ENCODE measurements at places on chromosomes 11 and 22.

DNA sequence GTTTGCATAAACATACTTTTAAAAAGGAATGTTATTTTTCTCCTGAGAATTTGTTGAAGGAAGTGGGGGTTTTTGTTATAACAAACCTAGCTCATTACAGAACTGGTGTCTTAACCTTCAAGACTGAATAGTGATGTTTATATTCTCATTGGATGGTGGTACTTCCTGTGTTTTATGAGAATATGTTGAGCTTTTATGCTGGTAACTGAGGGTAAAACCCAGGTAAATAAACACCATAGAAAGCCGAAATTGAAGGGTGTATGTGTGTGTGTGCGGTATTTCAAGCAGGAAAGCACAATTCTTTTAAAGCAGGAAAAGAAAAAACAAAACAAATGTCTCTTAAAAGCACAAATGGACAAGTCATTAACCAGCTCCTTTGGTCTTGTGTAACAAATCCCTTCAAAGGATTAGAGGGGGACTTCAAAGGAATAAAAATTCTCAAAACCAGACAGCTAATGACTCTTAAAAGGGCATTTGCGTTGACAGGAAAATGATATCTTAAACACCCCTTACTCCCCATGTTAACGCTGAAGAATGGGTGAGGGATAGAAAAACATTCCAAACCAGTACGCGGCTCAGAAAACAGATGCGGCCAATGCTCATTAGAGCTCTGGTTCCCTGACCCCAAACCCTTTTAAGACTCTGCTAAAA, 23.8 kb downstream of the LMO2 start:
- DNase-seq: no peak

- no peak for DNase-seq
Measured at GRCh38 chr11:3014057-3014938, 22.2 kb upstream of the NAP1L4 start.

GRCh38 chr11:128572965-128573364, 14.4 kb downstream of the ETS1 start:
- no peak for DNase-seq

GRCh38 chr11:130217133-130218031, 57.8 kb downstream of the ST14 start:
- no peak for DNase-seq

- no peak for DNase-seq
Measured at GRCh38 chr11:12266943-12267342, 110.4 kb upstream of the PARVA start.

GRCh38 chr11:35853971-35854370, 89.9 kb upstream of the LDLRAD3 start:
- no peak for DNase-seq

- DNase-seq: no peak
Measured at GRCh38 chr11:2779981-2780849, 80.4 kb upstream of the KCNQ1OT1 start.

GRCh38 chr11:74000307-74001133, 8.4 kb downstream of the UCP3 start:
- no peak for DNase-seq

DNA sequence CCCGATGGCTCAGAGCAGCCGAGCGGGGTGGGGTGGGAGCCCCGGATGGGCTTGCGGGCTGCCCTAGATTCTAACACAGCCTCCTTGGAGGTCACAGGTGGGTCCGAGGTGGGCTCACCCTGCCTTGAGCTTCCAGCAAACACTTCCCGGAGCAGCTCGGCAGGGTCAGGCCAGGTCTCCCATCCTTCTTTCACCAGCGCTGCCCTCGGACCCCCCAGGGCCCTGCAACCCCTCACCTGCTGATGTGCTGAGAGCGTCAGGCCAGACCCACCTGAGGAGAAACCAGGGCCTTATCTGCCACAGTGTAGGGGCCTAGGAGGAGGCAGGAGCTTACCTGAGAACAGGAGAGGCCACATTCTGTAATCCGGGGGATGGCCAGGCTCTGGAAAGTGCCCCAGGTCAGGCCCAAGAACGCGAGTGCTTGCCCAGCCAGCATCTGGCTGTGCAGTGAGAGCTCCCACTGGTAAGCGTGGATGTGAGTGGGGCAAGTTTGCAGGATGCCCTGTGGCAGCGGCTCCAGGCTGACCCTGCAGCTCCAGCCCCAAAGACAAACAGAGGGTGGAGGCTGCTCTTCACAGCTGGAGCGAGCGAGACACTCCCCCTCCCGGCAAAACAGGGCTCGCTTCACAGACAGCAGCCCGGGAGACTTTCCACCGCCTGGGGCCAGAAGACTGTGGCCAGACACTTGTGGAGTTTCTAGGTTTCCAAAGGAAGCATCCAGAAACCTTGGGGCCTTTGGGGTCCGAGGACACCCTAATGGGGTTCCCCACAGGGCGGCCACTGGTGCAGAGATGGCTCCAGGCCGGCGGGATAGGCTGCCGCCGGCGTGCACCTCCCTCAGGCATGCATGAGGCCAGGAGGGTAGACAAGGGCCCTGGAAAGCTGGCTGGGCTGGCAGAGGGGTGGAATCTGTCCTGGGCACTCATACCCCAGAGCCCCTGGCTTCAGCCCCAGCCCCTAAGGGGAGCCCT, at the start of gene IL17REL:
TSS of gene IL17REL (minus strand) at position 555 of the 971 bp plus-strand sequence. CDS start at position 436, 119 bp downstream.
- no peak for DNase-seq

GRCh38 chr22:43901976-43902643, 10.3 kb upstream of the PNPLA5 start:
- DNase-seq: no peak

Data from caudate nucleus (tissue), 63 donors.